HT1080 (cell line): ENCODE measurements at places on chromosomes 13 and 19.

- no peak for DNase-seq
Observed at GRCh38 chr19:50053119-50053518, 27.3 kb downstream of the ZNF473 start.

GRCh38 chr19:17469092-17469480 is 1.2 kb upstream of the SLC27A1 start:
- no peak for DNase-seq

- no peak for DNase-seq
Observed at GRCh38 chr19:325937-326565, 18.5 kb downstream of the MIER2 start.

DNA sequence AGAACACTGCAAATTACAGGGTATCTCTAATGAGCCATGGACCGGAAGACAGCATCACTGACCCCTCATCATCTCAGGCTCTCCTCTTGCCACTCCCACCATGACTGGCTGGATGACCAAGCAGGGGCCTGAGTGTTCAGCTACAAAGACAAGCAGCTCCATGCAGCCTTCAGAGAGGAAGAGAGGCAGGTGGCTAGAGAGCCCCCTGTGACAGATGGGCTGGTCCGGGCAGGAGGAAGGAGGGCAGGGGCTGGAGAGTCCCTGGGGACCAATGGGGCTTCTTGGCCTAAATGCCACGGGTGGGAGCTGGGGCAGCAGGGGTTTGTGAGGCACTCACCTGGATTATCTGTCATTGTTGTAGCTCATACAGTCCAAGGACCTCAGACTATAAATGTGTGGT is 12.8 kb upstream of the RASA3 start:
- DNase-seq = no peak

DNA sequence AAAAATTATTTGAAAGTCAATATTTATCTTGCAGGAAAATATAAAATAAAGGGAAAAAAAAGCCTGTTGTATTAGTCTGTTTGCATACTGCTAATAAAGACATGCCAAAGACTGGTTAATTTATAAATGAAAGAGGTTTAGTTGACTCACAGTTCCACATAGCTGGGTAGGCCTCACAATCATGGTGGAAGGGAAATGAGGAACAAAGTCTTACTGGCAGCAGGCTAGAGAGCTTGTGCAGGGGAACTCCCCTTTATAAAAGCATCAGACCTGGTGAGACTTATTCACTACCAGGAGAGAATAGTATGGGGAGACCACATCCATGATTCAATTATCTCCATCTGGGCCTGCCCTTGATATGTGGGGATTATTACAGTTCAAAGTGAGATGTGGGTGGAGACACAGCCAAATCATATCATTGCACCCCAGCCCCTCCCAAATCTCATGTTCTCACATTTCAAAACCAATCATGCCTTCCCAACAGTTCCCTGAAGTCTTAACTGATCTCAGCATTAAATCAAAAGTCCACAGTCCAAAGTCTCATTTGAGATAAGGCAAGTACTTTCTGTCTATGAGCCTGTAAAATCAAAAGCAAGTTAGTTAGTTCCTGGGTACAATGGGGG is 1416.5 kb upstream of the SPRY2 start:
- DNase-seq = no peak
